ENCODE measurements at places on chromosomes 13 and 19. TPM values are rescaled to one million over a fixed set of nuclear protein-coding genes. Genes with fewer than 3 reads are reported as not detected.

STK24 gene
- 137 TPM for total RNA-seq

ATXN8OS gene
- not detected for total RNA-seq

LRRC4B gene
- total RNA-seq, result 0.89 TPM

NCR1 gene
- total RNA-seq, result not detected

SHD gene
- 2.0 TPM for total RNA-seq

CD70 gene
- total RNA-seq, result 2.1 TPM

DNA sequence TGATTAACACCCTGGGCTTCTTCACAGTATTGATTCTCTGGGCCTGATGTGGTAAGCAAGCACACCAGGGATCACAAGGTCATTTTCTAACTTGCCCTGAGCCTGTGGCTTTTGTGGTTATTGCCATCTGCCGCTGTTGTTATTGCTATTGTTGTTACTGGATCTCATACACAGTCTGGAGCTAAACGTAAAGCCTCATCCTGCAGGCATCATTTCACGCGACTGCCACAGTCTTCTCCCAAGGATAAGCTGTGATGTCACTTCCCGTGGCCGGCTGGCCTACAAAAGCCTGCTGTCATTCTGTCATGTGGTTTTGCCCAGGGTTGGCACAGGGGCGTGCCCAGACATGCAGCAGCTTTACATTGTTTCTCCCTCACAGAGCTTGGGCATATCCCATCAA lies 154.0 kb upstream of the GPR12 start:
- peak; percentile 6 for DNase-seq

DNA sequence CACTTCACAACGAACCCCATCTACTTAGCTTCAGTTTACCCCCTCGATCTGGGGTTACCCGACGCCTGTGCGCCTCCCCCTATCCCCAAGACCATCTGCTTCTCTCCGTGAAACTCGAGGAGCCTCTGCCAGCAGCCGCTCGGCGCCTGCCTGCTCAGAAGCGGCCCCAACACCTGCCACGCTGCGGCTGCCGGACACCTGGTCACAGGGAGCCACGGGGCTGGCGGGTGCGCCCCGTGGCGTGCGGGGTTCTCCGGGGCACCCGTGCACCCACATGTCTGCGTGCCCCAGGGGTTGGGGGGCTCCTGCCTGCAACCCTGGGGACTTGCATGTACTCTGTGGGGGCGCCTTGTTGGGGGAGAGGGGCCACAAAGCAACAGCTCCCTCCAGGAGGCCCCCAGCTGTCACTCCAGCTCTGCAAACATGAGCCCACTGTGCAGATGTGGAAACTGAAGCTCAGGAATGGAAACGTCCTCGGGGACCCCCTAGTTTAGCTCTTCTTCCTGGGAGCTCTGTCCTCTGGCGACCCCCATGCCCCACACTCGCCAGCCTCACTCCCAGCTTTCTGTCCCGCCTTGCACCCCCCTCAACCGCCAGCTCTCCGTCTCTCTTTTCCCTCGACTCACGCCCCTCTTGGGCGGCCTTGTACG lies 7.0 kb upstream of the SEMA6B start:
- DNase-seq, result no peak

GRCh38 chr19:14603990-14604387 lies 21.1 kb downstream of the CLEC17A start:
- DNase-seq, result no peak

- DNase-seq, result peak; percentile 91
These were observed 11.4 kb downstream of the RTN2 start for GRCh38 chr19:45485305-45486077.

DNA sequence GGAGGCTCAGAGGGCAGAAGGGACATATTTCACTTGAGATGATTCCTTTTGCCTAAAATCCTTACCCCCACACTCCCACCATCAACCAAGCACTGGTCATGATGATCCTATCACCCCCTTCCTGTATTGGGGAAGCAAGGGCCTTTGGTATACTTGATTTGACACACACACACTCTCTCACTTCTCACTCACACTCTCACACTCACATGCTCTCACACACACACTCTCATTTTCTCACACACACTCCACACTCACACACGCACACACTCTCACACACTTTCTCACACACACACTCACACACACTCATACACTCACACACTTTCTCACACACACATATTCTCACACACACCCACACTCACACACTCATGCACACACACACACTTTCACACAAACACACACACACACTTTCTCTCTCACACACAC lies 8.6 kb downstream of the RGCC start:
- no peak for DNase-seq

DNA sequence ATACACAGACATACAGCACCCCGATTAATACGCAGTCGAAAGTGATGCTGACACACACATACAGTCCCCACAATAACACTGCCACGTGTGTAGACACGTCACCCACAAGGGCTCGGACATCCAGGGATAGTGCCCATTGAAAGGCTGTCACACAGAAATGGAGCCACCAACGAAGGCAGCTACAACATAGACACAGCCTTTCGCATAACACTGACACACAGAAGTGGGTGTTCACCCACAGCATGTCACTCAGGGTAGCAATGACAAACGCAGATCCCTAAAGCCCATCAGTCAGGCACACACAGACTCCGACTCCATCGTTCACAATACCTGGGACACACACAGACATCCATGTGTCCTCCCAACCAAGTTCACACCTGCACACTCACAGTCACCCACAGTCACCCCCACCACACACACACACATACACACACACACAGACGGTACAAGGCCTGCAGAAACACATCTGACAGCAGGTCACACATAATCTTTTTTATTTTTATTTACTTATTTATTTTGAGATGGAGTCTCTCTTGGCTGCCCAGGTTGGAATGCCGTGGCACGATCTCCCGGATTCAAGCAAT lies 10.4 kb upstream of the NANOS3 start:
- DNase-seq, result no peak

GRCh38 chr19:44677019-44677811 lies 5.9 kb downstream of the CEACAM19 start:
- peak; percentile 70 for DNase-seq

DNA sequence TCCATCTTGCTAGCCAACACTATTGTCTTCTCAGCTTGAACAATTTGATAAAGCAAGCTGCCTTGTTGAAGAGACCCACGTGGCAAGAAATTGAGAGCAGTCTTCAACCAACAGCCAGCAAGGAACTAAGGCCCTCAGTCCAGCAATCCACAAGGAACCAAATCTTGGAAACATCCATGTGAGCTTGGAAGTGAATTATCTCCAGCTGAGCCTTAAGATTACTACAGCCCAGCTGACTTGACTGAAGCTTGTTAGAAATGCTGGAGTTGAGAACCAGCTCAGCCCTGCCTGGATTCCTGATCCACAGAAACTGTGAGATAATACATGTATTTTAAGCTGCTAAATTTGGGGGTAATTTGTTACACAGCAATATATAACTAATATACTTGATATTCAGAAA lies 26.2 kb upstream of the DCT start:
- no peak for DNase-seq

GRCh38 chr13:97710797-97711196 lies 242.7 kb upstream of the IPO5 start:
- DNase-seq, result no peak

- DNase-seq, result no peak
These were observed 12.0 kb downstream of the ZSWIM9 start for GRCh38 chr19:48182434-48182833.

Measured in HCT116 (cell line).